ENCODE measurements at places on chromosomes 12 and 14. TPM values are rescaled to one million over a fixed set of nuclear protein-coding genes. Genes with fewer than 3 reads are reported as not detected.

The STAC3 gene
- total RNA-seq, result 9.9 TPM

The CLEC4C gene
- total RNA-seq, result not detected

The FOXA1 gene
- not detected for total RNA-seq

The NPAS3 gene
- not detected for total RNA-seq

The OR6C2 gene
- total RNA-seq, result not detected

The PTGR2 gene
- 1.4 TPM for total RNA-seq

The TOMM20L gene
- total RNA-seq, result not detected

The FGF6 gene
- not detected for total RNA-seq

The METTL1 gene
- total RNA-seq, result 26.3 TPM

The CORO1C gene
- total RNA-seq, result 66.3 TPM

The NXPH4 gene
- total RNA-seq, result 0.39 TPM

The HECTD4 gene
- total RNA-seq, result 47.8 TPM

The RPL6 gene
- 1,130 TPM for total RNA-seq

The SMCO3 gene
- not detected for total RNA-seq

The FOXN4 gene
- total RNA-seq, result not detected

The UNC79 gene
- not detected for total RNA-seq

The CHGA gene
- total RNA-seq, result not detected

The AKAP6 gene
- 0.83 TPM for total RNA-seq

The LTBR gene
- 0.34 TPM for total RNA-seq

The CDCA4 gene
- 62.3 TPM for total RNA-seq

The CMKLR1 gene
- total RNA-seq, result not detected

The TGFB3 gene
- 1.7 TPM for total RNA-seq

The LHX5 gene
- total RNA-seq, result not detected
